Cerebellum (tissue), 4 donors: ENCODE measurements at places on chromosomes 3 and 15. TPM values are rescaled to one million over a fixed set of nuclear protein-coding genes. Genes with fewer than 3 reads are reported as not detected.

- DNase-seq: no peak
Measured at GRCh38 chr15:38996111-38996631, 431.6 kb upstream of the RASGRP1 start.

DNA sequence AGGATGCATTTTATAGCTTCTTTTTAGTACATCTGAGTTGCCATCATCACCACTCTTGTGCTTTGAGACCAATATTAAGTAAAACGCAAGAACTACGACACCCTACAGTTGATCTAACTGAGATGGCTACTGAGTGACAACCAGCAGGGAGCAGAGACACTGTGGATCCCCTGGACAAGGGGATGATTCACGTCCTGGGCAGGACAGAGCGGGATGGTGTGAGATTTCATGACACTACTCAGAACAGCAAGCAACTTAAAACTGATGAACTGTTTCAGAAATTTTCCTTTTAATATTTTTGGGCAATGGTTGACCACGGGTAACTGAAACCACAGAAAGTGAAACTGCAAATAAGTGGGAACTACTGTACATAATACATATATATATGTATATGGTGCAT is 299.2 kb downstream of the ADAMTS17 start:
- no peak for DNase-seq

DNA sequence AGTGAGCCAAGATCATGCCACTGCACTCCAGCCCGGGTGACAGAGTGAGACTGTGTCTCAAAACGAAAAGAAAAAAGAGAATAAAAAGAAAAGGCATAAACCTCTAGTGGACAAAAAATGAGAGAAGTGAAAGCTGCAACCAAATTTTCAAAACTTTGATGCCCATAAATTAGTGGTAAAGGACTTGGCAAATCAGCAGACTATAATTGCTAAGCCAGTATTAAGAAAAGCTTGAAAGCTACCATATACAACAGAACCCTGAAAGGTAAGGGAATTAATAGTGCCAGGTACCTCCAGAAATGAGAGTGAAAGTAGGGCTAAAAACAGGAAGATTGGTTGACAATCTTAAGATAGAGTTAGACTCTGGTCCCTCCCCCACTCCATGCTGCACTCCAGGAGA is 32.9 kb upstream of the SLC22A13 start:
- DNase-seq: no peak

DNA sequence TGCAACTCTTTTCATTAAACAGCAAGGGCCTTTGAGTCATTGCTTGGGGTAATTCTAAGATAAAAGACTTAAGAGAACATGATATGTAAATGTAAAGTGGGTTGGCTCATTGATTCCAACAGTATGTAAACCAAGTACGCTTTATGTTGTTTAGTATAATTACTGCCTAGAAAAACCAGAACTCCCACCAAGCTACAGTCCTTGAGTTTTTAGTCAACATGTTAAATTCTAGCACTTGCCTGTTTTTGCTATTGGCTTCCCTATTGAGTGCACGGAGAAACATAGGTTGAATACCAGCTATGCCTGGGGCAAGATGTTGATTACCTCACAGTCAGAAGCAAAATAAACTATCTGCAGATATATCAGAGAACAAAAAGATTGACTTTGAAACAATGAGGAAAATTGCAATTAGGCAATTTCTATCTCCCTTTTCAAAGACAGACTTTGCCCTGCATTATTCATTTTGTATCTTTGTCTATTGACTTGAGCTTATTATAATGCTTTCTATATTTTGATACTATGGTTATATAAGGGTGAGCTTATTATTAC is 179.3 kb downstream of the ZPLD1 start:
- no peak for DNase-seq

- DNase-seq: no peak
Measured at GRCh38 chr3:23726811-23727548, 78.8 kb upstream of the UBE2E1 start.

GRCh38 chr3:1082108-1082507 is 10.7 kb upstream of the CNTN6 start:
- peak; percentile 22 for DNase-seq

GRCh38 chr3:71421475-71421819 is 162.1 kb downstream of the FOXP1 start:
- DNase-seq: no peak

DNA sequence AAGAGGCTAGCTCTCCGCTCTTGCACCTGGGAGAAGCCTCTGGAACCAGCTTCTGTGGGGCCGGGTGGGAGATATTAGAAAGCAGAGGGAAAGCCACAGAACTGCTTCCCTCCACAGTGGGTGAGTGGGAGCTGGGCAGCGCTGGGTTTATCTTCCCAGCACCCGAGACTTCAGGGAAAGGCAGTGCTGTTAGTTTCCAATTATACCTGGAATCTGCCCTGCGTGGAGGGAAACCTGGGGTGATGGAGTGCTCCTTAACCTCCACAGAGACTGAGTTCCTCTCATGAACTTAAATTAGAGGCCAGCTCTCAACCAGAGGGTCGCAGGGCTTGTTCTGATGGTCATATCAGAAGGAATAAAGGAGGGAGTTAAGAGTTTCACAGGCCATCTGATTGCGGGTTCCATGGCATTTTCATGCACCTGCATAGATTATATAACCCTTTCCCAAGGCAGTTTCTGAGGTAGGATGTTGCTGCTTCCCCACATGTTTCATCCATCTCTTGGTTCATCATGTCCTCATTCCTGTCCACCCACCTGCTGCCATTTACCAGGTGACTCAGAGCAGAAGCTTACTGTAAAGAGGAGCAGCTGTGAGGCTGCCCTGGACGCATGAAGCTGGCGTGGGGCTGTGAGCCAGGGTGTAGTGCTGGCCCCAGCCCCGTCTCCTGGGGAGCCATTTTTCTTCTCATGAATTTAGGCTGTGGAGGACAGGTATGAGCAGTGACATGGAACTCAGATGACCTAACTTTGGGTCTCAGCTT is 42.5 kb downstream of the CA12 start:
- no peak for DNase-seq

DNA sequence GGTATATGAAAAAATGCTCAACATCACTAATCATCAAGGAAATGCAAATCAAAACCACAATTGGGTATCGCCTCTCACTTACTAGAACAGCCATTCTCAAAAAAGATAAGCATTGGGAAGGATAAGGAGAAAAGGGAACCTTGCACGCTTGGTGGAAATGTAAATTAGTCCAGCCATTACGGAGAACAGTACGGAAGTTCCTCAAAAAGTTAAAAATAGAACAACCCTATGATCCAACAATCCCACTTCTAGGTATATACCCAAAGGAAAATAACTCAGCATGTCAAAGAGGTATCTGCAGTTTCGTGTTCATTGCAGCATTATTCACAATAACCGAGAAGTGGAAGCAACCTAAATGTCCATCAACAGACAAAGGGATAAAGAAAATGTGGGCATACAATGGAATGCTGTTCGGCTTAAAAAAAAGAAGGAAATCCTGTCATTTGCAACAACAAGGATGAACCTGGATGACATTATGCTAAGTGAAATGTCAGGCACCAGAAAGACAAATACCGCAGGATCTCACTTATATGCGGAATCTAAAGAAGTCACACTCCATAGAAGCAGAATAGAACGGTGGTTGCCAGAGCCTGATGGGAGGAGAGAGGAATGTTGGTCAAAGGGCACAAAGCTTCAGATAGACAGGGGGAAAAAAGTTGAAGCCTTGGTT is 11.7 kb upstream of the CMTM7 start:
- DNase-seq: no peak

GRCh38 chr3:71497971-71498444 is 85.5 kb downstream of the FOXP1 start:
- peak; percentile 33 for DNase-seq

GRCh38 chr3:123432832-123433523 is 15.9 kb downstream of the ADCY5 start:
- DNase-seq: no peak

- DNase-seq: no peak
Measured at GRCh38 chr3:144590854-144591253, 619.2 kb downstream of the DIPK2A start.

DNA sequence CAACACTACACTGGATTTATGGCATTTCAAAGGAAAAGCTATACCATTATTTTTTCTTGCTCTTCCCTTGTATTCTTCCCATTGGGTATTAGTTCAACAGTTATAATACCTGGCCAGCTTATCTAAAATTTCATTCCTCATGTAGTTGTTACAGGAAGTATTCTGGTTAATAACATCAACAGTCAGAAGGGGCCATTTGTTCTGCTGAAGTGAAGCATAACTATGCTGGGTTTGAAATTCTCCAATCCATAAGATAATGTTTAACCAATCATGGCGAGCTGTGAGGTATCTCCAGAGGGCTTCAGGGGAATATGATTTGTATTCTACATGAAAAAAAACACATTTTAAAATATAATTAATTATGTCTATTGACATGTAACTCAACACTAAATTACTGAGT is 43.4 kb downstream of the SPG11 start:
- no peak for DNase-seq

- no peak for DNase-seq
Measured at GRCh38 chr3:71694358-71694999, 30.7 kb downstream of the EIF4E3 start.

DNA sequence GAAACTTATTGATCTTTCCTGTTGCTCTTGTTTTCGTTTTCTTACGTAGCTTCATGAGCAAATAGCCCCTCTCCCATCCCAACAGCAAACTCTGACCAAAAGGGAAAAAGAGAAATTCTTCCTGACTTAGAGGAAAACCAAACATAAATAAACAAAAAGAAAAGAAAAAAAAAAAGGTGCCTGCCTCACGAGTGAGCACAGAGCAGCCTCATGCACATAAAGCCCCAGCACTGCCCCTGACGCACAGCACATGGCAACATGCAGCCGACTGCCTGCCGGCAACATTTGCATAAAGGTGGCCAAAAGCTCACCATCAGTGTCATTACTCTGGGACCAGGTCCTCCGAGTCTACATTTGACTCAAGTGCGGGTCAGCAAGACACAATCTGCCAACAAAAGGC is 6.4 kb downstream of the POC1A start:
- no peak for DNase-seq

DNA sequence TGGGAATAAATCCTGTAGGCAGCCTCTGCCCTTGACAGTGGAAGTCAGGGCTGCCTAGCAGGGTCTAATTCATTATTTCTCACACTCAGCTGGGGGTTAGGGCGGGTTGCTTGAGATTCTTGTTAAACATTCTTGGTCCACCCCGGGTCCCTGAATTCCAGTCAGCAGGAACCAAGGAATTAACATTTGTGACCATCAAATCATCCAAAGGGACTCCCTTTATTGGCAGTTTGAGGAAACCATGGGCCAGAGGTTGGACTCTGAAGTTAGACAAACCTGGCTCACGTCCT is 122.8 kb downstream of the EEFSEC start:
- DNase-seq: no peak

- DNase-seq: no peak
Measured at GRCh38 chr3:64813326-64813725, 125.5 kb upstream of the ADAMTS9 start.

GRCh38 chr3:66606868-66607267 is 106.0 kb upstream of the LRIG1 start:
- DNase-seq: no peak

- no peak for DNase-seq
Measured at GRCh38 chr3:149871855-149872254, 58.8 kb downstream of the RNF13 start.

- no peak for DNase-seq
Measured at GRCh38 chr3:132563420-132564069, 33.5 kb upstream of the ACKR4 start.

GRCh38 chr3:138862531-138862923 is 27.8 kb upstream of the PIK3CB start:
- no peak for DNase-seq

DNA sequence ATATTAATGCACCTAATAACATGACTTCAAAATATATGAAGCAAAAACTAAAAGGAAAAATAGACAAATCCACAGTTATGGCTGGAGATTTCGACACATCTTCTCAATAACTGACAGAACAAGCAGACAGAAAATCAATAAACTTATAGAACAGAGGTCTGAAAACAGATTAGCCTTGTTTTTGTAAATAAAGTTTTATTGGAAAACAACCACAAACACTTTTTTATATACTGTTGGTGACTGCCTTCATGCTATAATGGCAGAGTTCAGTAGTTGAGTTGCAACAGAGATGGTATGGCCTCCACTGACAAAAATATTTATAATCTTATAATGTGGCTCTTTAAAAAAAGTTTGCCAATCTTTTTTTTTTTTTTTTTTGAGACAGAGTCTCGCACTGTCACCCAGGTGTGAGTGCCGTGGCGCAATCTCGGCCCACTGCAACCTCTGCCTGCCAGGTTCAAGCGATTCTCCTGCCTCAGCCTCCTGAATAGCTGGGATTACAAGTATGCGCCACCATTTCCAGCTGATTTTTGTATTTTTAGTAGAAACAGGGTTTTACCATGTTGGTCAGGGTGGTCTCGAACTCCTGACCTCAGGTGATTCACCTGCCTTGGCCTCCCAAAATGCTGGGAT is 52.2 kb upstream of the GATA2 start:
- DNase-seq: no peak

GRCh38 chr3:133442518-133442917 is 42.7 kb downstream of the BFSP2 start:
- no peak for DNase-seq

The MUC4 gene
- total RNA-seq: 0.27 TPM

The UROC1 gene
- 0.27 TPM for total RNA-seq

The ANKRD34C gene
- 2.4 TPM for total RNA-seq

The TMA7 gene
- 83.0 TPM for total RNA-seq

The CALML4 gene
- 6.3 TPM for total RNA-seq

The GOLGA6L7 gene
- total RNA-seq: not detected

The EPHB1 gene
- 25.0 TPM for total RNA-seq
